Activated naive CD4-positive, alpha-beta T cell (primary cell): ENCODE measurements at places on chromosomes 4 and X.

DNA sequence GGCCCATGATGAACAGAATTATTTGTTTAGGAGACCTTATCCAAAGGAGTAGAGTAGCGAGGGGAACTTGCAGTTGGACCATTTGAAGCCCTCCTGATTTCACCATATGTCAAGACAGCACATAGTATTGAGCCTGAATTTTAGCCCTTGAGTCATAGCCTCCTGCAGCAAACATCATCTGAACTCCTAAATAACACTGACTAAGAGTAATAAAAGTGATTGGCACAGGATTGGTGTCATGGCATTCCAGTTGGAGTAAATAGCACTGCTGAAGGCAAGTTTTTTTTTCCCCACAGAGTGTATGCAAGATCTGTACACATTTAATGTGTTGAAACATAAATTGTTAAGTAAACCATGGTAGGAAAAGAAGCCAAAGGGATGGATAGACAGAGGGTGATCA, 89.0 kb downstream of the COMMD8 start:
- DNase-seq = no peak

- no peak for DNase-seq
Measured at GRCh38 chrX:19563327-19563726, 48.0 kb upstream of the MAP3K15 start.

GRCh38 chr4:184574861-184575260, 74.4 kb downstream of the CASP3 start:
- no peak for DNase-seq

GRCh38 chrX:152992115-152992514, 1.8 kb downstream of the PNMA5 start:
- DNase-seq = no peak

DNA sequence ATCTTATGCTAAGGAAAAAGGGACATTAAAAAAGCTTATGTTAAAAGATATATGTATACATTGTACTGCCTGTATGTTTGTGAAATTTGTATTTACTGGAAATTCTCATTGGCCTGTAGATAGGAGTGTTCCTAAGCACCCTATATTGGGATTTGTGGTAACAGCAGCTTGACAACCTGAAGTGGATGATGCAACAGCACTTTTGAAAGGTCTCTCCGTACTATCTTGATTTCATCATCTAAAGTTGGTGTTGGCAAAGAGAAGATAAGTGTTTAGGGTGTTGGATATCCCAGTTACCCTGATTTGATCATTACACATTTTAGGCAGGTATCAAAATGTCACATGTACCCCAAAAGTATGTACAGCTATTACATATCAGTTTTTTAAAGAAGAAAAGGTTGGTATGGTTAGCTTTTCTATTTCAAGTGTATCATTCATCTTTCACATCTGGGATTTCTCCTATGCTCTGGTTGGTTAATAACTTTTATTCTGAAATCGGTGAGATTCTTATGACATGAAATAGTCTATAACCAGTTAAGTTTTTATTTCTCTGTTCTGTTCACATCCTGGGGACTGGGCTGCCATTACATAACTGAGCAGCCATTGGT, 10.3 kb downstream of the HADH start:
- DNase-seq = no peak

GRCh38 chrX:7316887-7317286, 168.9 kb upstream of the PUDP start:
- no peak for DNase-seq

GRCh38 chr4:145736241-145736831, 56.4 kb downstream of the C4orf51 start:
- DNase-seq = no peak

GRCh38 chrX:97400492-97400891, 516.8 kb downstream of the RPA4 start:
- DNase-seq = no peak

DNA sequence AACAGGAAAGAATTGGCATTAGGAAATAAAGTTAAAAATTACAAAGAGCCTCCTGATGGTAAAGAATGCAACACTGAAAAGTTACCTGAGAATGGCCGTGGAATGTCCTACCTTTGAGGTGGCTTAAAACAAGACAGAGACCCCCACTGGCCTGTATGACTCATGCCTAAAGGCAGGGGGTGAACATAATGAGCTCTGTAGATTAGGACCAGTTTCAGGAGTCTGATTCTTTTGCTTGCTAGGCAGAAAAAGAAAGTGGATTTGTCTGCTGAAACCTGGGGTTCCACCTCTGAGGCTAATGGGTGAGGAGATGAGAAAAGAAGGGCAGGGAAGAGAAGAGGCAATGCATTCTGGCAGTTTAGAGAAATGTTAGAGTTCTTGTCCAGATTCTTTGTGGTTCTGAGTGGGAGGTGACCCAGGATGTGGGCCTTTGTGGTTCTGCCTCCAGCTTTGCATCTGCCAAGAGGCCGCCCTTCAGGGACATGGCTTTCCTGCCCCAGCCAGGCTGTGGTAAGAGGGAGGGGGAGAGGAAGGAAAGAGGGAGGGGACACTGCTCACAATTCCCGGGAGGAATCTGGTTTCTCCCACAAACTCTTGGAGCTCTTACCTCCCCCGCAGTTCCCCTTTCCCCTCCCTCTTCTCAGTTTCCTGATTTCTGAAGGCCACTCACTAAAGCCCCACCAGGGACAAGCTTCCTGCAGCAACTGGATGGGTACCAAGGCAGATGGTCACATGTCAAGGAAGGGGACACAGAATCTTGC, 109.6 kb downstream of the EFNB1 start:
- no peak for DNase-seq

GRCh38 chr4:72418458-72418857, 150.6 kb downstream of the ADAMTS3 start:
- no peak for DNase-seq

DNA sequence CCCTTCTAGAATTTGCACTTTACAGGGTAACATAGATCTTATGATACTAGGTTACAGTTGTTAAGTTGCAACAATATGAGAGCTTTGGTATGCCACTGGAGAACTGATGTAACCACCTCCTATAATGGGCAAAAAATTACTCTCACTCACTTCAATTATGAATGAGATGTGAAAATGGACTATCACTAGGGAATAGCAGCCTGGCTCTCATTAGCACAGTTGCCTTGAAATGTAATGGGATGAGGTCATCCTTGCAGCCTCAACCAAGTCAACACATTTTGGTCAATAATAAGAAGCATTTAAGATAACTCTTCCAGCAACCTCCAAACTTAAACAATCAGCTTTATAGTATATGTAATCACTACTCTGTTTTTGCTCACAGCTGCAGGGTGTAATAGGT, 69.4 kb downstream of the TBC1D9 start:
- DNase-seq = no peak

- DNase-seq = no peak
Measured at GRCh38 chrX:18873189-18873791, 110.6 kb downstream of the PHKA2 start.

- DNase-seq = peak; percentile 40
Measured at GRCh38 chr4:242121-242848, 63.0 kb downstream of the ZNF732 start.

GRCh38 chrX:86039625-86040568, 7.5 kb downstream of the CHM start:
- DNase-seq = no peak

DNA sequence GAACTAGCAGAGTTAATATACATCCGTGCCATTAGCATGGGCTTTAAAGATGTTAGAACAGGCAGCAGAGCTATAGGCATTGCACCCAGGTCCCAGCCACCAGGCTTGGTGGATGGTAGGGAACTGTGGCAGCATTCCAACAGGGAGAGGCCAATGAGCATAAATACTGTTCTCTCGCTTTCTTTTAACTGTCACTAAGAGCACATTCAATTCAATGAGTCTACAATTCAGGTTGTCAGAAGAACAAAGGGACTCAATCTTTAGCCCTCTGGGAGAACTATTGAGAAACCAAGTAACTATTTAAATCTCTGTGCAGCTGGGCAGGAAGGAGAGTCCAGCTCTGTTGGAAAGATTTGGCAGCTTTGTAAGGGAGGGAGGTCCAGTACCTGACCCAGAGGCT, 165.6 kb downstream of the CHIC1 start:
- no peak for DNase-seq

DNA sequence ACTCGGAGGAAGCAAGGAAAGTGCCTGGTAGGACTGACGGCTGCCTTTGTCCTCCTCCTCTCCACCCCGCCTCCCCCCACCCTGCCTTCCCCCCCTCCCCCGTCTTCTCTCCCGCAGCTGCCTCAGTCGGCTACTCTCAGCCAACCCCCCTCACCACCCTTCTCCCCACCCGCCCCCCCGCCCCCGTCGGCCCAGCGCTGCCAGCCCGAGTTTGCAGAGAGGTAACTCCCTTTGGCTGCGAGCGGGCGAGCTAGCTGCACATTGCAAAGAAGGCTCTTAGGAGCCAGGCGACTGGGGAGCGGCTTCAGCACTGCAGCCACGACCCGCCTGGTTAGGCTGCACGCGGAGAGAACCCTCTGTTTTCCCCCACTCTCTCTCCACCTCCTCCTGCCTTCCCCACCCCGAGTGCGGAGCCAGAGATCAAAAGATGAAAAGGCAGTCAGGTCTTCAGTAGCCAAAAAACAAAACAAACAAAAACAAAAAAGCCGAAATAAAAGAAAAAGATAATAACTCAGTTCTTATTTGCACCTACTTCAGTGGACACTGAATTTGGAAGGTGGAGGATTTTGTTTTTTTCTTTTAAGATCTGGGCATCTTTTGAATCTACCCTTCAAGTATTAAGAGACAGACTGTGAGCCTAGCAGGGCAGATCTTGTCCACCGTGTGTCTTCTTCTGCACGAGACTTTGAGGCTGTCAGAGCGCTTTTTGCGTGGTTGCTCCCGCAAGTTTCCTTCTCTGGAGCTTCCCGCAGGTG, 637 bp downstream of the AR start:
- no peak for DNase-seq

DNA sequence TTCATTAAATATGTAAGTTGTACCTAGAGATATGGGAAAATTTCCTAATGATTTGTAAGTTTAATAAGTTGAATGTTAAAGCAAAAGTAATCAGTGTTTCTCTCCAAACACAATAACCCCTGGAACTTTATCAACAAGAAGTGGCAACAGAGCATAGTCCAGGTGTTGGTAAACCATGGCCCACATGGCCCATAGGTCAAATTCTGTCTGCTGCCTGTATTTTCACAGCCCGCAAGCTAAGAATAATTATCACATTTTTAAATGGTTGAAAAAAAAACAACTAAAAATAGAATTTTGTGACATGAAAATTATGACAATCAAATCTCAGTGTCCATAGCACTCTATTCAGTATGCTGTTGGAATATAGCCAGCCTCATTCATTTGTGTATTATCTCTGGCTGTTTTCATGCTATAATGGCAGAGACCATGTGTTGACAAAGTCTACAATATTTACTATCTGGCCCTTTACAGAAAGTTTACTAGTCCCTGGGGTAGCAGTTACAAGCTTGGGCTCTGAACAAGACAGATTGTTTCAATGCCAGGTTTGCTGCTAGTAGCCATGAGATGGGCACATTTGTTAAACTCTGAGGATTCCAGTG, 395.8 kb downstream of the GASK1B start:
- no peak for DNase-seq

DNA sequence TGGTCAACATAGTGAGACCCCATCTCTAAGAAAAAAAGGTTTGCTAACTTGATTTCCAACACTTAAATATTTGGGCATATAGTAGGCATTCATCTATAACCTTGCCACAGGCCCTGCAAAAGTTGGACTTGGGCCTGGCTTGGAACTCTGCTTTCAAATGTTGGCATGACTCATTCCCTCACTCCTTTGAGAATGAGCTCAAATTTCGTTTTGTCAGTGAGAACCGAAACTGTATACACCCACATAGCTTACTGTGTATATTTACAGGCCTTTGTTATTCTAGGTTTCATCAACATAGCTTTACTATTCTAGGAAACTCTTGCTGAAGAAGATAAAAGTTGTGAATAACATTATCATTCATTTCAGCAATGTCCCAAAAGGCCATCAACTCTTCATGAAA, 88.7 kb upstream of the ELOVL6 start:
- no peak for DNase-seq

GRCh38 chrX:100931218-100931924, 2.7 kb upstream of the XKRX start:
- DNase-seq = no peak

DNA sequence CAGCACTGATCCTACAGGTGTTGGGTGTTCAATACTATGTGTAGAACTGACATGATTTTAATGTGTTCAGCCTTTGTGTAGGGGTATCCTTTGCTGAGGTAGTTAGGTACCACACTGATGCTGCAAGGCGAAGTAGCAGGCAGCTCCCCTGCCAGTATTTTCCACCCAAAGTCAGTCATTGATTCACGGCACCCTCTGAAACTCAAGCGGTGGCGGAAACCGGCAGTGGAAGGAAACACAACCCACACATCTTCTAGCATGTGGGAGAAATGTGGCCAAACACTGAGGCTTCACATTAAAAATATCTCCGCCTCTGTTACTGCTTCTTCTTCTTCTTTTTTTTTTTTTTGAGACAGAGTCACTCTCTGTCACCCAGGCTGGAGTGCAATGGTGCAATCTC, 126.3 kb downstream of the AASDH start:
- peak; percentile 5 for DNase-seq

DNA sequence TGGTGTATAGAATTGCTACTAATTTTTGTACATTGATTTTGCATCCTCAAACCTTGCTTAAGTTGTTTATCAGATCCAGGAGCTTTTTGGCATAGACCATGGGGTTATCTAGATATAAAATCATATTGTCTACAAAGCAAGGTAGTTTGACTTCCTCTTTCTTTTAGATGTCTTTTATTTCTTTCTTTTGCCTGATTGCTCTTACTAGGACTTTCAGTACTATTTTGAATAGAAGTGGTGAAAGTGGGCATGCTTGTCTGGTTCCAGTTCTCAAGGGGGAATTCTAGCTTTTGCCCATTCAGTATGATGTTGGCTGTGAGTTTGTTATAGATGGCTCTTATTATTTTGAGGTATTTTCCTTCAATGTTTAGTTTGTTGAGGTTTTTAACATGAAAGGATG, 187.9 kb upstream of the LCORL start:
- DNase-seq = no peak

DNA sequence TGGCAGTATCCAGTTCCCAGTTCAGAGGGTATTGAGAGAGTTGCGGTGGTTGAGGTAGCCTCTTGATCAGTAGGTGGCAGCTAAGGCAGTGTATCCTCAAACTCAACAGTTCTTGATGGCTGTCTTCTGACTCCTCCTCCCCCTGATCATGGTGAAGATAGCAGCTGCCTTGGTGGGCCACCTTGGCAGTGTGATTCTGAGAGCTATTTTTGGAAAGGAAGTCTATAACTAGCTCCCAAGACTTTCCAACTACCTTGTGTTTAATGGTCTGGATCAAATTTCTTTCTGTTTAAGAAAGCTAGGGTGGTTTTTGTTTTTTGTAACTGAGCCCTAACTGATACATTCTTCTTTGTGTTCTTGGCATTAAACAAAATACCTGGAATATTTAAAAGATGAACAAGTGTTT, 10.5 kb upstream of the TBC1D19 start:
- no peak for DNase-seq

GRCh38 chrX:72123471-72124185, 8.1 kb downstream of the RTL5 start:
- DNase-seq = no peak
